NCI-H2171 treated with DMSO at 0.1 percent for 48 hours (cell line): ENCODE measurements at places on chromosomes 6 and 20.

DNA sequence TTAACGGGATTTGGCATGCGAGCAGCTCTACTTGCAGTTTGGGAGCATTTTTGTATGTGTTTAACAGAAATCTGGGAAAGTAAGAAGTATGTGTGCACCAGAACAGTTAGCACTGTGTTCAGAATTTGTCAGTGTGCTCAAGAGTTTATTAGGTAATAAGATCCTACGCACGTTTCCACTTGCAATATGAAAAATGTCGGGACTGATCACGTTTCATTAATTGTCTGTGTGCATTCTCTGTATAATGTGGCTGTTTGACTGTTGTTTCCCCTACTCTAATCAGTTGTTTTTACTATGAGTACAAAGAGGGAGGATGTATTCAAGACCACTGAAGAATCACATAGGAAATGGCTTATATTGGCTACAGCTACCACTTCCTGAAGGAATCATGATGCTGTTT, 349.7 kb upstream of the POU3F2 start:
- DNase-seq = no peak

- no peak for DNase-seq
Measured at GRCh38 chr6:137283940-137284810, 65.0 kb upstream of the IFNGR1 start.

GRCh38 chr6:88164061-88164460, 2.1 kb downstream of the CNR1 start:
- DNase-seq = no peak

DNA sequence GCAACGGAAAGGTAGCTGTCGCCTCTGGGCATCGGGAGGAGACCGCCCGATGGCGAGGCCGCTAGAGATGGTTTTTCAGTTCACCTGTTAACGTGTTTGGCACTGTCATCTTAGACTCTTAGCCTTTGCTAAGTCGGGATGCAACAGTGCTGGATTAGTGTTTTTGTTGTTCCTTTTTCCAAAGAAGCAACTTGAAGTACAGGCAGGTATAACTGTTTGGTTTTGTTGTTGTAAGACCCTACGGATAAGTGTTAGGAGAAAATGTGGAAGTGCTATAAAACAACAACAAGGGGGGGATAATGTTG, 723 bp downstream of the MANEA start:
- DNase-seq = peak; percentile 57

- DNase-seq = no peak
Measured at GRCh38 chr6:11056871-11057270, 12.8 kb upstream of the ELOVL2 start.

DNA sequence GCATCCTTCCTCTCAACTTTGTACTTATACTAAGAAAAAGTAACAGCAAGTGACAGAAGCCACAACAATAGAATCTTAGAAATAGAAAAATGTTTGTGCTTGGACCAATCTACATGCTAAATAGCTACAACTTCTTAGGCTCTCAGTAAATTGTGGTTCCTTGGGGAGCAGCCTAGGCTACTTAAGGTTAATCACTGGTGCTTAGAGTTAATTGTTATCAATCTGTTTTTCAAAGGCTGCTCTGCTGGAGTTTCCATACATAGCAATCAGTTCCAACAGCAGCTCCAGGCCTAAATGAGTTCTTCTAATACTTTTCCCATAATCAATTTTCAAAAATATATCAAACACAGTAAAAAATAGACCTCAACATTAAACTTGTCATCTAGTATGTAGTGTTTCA, 571.4 kb downstream of the EPHA7 start:
- DNase-seq = no peak

- no peak for DNase-seq
Measured at GRCh38 chr6:111550195-111550594, 55.5 kb downstream of the TRAF3IP2 start.

- no peak for DNase-seq
Measured at GRCh38 chr6:106197441-106197840, 111.3 kb downstream of the PRDM1 start.

- no peak for DNase-seq
Measured at GRCh38 chr6:111110036-111110435, 22.7 kb downstream of the SLC16A10 start.

- no peak for DNase-seq
Measured at GRCh38 chr6:39892490-39893129, 41.7 kb downstream of the MOCS1 start.

DNA sequence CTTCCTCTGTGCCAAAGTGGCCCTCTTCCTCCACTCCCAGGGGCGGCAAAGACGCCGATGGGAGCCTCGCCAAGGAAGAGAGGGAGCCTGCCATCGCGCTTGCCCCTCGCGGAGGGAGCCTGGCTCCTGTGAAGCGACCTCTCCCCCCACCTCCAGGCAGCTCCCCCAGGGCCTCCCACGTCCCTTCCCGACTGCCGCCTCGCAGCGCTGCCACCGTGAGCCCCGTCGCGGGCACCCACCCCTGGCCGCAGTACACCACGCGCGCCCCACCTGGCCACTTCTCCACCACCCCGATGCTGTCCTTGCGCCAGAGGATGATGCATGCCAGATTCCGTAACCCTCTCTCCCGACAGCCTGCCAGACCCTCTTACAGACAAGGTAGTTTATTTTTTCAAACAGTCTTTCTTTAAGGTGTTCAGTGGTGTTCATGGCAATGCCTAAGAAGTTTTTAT, 64.9 kb downstream of the FNDC1 start:
- DNase-seq = peak; percentile 3

- no peak for DNase-seq
Measured at GRCh38 chr6:92428448-92428847, 990.9 kb downstream of the EPHA7 start.

DNA sequence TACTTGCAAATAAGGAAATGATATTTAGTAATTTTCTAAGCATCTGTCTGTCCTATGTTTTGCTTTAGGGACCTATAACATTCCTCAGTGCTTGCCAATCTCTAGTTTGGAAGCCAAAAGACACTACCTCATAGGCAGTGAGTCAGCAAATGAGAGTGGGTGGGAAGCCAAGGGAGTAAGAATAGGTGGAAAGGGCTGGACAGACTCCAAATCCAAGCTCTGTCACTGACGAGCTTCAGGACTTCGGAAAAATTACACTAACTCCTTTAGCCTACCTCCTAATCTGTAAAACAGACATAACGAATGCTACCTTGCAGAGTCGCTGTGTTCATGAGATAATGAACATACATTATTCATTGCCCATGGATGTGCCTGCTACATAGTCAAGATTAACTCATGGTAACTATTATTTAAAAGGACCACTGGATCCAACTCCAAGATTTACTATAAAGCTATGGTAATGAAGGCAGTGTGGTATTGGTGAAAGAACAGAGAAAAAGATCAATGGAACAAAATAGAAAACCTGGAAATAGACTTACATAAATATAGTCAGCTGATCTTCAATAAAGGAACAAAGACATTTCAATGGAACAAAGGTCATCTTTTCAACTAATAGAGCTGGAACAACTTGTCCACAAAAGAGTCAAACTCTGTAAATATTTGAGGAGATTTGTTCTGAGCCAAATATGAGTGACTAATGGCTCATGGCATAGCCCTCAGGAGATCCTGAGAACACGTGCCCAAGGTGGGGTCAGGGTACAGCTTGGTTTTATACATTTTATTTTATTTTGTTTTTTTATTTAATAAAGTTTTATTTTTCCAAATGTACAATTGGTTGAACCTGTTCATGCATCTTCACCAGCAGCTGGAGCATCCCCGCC, 64.1 kb downstream of the FAM50B start:
- DNase-seq = peak; percentile 18

GRCh38 chr6:45586216-45587171, 208.8 kb upstream of the SUPT3H start:
- no peak for DNase-seq

GRCh38 chr6:169165561-169166300, 87.9 kb downstream of the THBS2 start:
- DNase-seq = no peak

- no peak for DNase-seq
Measured at GRCh38 chr20:6665621-6666355, 101.7 kb upstream of the BMP2 start.

DNA sequence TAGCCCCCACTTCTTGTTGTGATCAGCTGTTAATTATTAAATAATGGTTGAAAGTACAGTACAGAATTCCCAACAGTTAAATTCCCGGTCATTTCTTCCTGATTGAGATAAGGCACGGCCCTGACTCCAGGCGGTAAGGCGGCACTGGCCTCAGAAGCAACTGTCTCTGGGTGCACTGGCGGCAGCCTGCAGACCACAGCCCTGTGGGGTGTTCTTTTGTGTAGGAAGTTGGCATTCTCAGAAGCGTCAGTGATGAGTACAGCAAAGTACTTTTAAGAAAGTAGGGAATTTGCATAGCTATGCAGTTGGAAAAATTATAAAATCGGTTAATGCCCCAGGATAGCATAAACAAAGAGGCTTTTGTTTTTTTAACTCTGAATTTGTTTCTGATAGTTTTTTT, 50.5 kb downstream of the SAMD5 start:
- no peak for DNase-seq

DNA sequence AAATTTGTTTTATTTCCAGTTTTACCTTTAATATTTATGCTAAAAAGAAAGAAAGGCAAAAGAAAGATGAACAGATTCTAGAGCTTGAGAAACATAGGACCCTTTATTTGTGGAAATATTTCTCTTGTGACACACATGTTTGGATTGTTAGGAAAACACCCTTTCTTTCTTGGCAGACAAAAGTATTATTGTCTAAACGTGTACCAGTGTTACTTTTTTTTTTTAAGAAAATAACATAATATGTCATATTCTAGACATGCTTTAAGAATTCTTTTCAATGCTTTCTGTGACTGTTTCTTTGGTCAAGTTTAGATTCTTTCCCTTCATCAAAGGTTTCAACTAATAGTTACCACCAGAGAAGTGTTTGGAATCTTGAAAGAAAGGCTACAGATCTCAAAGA, 183.4 kb upstream of the CNR1 start:
- DNase-seq = no peak
